Activated CD4-positive, CD25-positive, alpha-beta regulatory T cell treated with anti-CD3 and anti-CD28 coated beads, Interleukin-2, amount 50 U/mL, for 72 hours (primary cell): ENCODE measurements at places on chromosomes 3 and 15.

GRCh38 chr3:186316666-186317260 lies 45.3 kb downstream of the DGKG start:
- no peak for DNase-seq

DNA sequence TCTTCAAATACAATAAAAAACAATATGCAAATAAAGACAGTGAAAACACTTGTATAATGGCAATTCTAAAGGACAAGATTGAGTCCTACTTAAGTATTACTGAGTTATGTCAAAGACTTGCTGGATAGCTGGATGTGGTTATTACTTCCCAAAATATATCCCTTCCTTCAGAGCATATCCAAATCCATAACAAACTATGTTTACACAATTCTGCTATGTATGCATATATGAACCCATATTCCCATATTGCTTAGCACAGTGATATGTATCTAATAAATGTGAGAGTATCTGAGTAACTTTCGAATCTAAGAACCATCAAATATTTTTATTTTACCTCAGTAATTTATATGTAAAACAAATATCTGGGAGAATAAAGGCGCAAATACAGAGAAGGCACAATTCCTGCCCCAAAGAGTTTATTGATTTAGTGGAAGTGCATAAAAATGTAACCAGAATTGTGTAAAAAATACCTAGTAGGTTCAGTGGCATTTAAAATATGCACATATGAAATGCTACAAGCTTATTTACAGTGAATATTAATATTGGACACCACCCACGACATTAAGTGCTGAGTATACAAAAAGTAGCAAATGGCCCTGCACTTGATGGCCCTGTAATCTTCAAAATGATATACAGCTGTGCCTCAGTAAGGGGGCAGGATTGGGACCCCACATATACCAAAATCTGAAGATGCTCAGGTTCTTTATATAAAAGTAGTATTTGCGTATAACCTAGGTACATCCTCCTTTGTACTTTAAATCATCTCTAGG lies 37.1 kb downstream of the TMEM212 start:
- DNase-seq: no peak

GRCh38 chr3:87136066-87136596 lies 91.0 kb upstream of the CHMP2B start:
- DNase-seq: no peak

GRCh38 chr3:63970631-63971475 lies 52.4 kb downstream of the PSMD6 start:
- no peak for DNase-seq

GRCh38 chr15:92524874-92525565 lies 130.6 kb downstream of the FAM174B start:
- no peak for DNase-seq

GRCh38 chr15:81723701-81724100 lies 322.1 kb downstream of the MEX3B start:
- DNase-seq: no peak

GRCh38 chr3:121998611-121999473 lies 23.2 kb downstream of the ILDR1 start:
- DNase-seq: no peak

GRCh38 chr3:148697306-148698189 lies at the start of gene AGTR1:
AGTR1 (plus strand) TSS chr3:148697903; CDS start chr3:148741036, 43,133 bp downstream.
- no peak for DNase-seq
